ENCODE measurements at places on chromosomes 3 and 15. TPM values are rescaled to one million over a fixed set of nuclear protein-coding genes. Genes with fewer than 3 reads are reported as not detected.

Gene RTP4
- total RNA-seq: 1.5 TPM

DNA sequence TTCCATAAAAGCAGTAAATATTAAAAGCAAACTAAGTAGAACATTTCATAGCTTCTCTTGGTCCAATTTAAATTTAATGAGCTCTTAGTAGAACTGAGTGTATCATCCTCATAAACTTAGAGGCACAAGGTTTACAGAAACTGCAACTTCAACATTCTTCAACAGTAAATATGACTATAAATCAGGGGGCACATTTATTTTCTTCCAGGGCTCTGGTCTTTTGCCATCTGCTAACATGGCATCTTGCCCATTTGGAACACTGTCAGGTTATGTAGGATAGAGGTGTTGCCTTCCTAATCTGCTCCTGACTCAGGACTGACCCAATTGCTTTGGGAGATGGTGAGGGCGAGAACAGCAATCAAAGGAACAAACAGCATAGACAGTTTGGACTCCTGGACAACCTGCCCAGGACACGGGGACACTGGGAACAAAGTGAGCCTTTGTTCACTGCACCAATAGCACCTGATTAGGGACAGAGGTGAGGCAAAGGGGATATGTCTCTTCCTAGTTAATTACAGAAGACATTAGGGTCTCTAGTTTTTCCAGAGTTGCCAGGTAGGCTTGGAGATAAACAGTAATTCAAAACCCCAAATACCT lies 610.2 kb upstream of the ROBO2 start:
- DNase-seq: no peak

- DNase-seq: no peak
Observed at GRCh38 chr3:40191850-40192448, 117.6 kb upstream of the EIF1B start.

Gene CHRM5
- not detected for total RNA-seq

DNA sequence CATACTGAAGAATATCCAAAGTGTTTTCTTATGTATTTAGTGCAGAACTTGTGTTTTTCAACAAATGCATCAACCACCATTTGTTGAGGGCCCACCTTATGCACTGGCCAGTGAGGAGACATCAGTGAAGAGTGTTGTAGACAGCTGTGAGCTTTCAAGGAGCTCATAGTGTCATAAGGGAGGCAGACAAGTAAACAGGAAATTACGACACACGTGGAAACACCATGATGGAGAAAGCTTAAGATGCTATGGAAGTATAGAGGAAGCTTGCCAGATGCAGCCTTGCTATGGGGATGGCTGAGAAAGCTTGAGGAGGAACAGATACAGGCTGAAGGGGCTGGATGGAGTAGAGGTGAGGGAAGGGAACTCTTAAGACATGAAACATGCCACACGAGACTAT lies 50.8 kb upstream of the PSMD6 start:
- no peak for DNase-seq

GRCh38 chr3:179083977-179084376 lies 12.4 kb upstream of the ZMAT3 start:
- no peak for DNase-seq

Gene CLDN18
- not detected for total RNA-seq
